ENCODE measurements at places on chromosomes 4 and X.

- no peak for DNase-seq
Measured at GRCh38 chr4:66187175-66187720, 517.0 kb upstream of the EPHA5 start.

GRCh38 chrX:18422325-18422724 is 3.1 kb upstream of the CDKL5 start:
- no peak for DNase-seq

DNA sequence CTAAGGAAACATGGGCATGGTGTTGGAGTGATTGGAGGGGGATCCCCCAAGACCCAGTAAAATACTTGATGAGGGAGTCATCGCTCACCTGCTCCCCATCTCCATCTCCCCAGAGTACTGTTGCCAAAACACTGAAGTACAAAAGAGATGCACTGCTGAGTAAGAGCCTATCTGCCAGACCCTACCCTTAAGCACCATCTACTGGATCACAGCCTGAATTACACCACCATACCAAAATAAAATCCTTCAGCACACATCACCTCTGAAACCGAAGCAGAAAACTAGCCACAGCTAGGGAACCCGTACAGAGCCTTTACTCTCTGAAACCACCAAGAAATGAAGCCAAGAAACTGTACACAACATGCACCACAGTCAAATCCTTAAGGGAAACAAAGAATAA is 466.3 kb upstream of the ACTRT1 start:
- no peak for DNase-seq

GRCh38 chr4:176198316-176198903 is 3.0 kb upstream of the SPATA4 start:
- DNase-seq = no peak

- DNase-seq = no peak
Measured at GRCh38 chrX:18934708-18935107, 49.2 kb downstream of the PHKA2 start.

GRCh38 chr4:2935762-2936743 is 27.2 kb downstream of the NOP14 start:
- peak; percentile 60 for DNase-seq

DNA sequence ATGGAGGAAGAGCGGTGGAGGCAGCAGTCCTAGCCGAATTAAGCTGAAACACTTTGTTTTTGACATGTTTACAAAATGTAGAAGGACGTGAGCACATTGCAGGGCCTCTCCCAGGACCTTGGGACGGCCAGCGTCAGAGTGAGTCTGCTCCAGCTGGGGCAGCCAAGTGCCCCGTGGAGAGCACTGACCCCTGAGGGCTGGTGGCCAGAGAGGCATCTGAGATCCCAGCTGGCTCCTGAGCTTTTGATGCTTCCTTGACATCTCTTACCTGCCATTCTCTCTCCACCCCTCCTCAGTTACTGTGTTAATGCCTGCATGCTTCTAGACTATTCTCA is 24.7 kb downstream of the NAT8L start:
- no peak for DNase-seq
